ENCODE measurements at places on chromosomes 5 and 9.
A peak's percentile ranks its signal among the peaks of the same experiment; 100 is the strongest.

- no peak for DNase-seq
These were observed 281.1 kb downstream of the FER start for GRCh38 chr5:109028608-109029299.

DNA sequence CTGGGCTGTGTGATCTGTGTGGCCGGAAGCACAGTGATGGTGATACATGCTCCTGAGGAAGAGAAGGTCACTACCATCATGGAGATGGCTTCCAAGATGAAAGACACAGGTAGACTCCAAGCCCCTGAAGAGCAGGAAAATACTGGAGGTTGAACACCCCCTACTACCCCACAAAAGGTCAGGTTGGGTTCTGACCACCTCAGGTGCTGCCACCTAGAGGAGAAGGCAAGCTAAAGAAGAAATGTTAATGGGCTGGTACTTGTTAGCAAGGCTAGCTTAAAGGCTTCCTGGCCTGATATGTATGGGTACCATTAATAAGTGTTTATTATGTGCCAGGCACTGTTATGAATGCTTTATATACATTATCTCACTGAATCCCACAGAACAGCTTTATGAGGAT is 11.7 kb downstream of the NIPAL4 start:
- no peak for DNase-seq

DNA sequence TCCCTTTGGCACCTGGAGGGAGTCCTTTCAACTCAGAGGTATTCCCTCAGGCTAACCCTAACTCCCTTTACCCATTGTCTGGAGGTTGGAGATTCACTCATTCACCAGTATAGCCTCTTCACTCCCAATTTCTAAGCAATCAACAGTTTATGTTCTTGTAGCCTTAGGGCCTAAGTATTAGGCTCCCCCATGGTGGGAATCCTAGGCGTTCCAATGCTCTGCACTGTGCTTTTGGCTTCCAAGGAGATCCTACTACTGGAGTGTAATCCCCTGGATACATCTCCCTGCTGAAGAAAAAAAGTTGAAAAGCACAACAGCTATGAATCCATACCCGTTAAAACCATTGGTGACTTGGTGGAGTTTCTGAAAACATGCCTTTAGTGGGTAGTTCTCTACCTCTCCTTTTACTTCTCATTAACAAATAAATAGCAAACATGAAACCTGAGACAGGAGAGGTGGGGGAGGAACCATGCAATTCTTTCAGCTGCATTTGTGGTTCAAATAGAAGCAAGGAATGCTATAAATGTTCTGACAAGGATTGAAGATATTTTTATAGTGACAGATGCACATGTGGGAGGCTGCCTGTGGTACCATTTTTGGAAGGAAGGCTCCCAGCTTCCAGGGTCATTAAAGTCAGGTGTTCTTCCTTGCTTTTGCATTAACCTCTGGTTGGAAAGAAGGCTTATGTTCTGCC is 397.1 kb downstream of the DMAC1 start:
- no peak for DNase-seq

GRCh38 chr5:68086857-68087256 is 128.7 kb upstream of the PIK3R1 start:
- no peak for DNase-seq

GRCh38 chr5:493119-493701 is 31.0 kb downstream of the SLC9A3 start:
- DNase-seq, result no peak

DNA sequence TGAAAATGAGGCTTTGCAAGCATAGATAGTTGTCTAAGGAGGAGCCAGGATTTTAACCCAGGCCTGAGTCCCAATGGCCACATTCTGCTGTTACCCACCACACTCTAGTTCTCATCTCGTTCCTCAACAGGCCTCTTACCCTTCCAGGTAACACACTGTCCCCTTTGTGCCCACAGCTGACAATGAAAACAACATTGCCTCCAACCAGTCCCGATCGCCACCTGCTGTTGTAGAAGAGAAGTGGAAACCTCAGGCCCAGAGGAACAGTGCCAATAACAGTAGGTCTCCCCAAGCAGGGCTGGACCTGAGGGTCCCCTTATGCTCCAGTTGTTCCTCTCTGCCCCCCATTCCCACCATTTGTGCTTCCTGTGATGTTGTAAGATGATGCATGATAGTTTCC is 30.4 kb downstream of the AMBP start:
- no peak for DNase-seq

DNA sequence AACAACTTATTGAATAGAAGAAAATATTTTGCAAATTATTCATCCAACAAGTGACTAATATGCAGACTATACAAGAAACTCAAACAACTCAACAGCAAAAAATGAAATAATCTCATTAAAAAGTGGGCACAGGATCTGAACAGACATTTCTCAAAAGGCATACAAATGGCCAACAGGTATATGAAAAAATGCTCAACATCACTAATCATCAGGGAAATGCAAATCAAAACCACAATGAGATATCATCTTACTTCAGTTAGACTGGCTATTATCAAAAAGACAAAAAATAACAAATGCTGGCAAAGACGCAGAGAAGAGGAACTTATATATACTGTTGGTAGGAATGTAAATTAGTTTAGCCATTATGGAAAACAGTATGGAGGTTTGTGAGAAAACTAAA is 1.8 kb upstream of the AMACR start:
- no peak for DNase-seq

DNA sequence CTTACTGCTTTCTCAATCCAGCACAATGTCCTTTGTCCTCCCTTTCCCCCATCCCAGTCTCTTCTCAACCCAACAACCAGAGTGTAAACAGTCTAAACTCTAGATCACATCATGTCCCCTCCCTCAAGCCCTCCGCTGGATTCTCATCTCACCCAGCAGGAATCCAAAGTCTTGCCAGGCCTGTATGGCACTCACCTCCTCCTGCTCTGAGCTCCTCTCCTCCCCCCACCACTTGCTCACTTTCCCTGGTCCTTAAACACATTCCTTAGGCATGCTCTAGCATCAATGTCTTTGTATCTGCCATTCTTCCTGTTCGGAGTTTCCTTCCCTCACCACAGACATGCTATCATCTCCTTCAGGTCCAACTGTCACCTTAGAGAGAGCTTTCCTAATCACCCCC is 78.8 kb downstream of the NIPSNAP3B start:
- no peak for DNase-seq

DNA sequence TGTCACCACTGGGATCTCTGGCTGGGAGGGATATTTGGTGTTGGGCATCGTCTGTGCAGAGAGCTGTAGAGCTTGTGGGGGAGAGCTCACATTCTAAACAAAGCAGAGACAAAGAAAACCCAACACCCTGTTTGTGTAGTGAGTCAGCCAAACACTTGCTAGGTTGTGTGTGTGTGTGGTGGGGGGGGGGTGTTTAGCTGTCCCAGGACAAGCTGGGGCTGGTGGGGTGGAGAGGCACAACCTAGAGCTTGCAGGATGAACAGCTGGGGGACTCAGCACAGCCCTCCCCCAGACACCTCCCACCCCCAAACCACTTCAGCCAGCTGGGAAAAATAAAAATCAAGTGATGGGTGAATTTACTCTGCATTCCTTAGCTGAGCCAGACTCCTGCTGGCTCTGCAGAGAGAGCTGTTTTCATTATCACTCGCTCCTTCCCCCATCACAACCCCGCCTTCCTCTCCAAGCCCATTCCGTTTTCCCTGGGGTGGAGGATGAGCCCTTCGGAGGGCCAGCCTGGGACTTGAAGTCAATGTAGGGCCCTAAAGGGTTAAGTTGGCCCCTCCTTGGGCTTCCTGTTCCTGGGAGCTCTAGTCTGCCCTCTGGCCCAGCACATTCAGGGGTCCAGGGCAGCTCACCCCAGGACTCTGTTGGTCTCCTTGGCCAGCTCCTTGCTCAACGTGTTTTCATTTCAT is 2.6 kb downstream of the OLFML2A start:
- no peak for DNase-seq

DNA sequence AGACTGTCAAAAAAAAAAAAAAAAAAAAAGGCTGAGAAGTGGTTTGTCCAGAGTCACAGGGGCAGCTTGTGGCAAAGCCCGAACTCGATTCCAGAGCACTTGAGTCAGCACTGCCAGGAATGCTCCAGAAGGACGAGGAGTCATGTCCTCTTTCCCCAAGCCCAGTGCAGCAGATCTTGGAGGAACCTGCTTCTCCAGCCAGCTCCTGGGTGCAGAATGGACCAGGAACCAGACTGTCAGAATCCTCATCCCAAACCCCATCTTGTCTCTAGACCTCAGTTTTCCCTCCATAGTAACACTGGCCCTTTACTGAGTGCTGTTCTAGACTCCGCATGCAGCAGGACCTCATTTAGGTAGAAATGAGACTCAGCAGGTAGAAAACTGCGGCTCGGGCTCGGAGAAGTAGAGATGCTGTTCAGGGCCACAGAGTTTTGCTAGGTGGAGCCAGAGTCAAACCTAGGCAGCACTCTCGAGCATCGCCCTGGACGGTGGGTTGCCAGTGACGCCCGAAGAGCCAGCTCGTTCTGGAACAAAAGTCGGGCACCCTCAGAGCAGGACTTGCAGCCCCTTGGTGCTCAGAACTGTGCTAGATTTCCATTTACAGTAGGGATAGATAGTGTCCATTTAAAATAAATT is 15.4 kb downstream of the CD74 start:
- DNase-seq, result peak; percentile 37

DNA sequence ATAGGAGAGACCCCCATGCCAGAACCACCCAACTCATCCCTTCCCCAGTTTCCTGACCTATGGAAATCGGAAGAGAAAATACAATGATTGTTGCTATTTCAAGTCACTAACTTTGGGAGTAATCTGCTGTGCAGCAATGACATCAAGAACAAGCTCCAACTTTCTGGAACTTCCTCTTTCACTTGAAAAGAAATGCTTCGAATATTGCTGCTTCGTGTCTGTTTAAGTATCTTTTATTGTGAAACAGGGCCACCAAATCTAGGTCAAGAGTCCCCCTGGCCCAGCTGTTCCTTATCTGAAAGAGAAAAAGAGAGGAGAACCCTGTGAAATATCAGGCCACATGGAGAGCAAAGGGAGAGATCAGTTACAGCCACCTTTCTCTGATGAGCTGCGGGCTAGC is 59.4 kb upstream of the DNAH5 start:
- DNase-seq, result no peak

DNA sequence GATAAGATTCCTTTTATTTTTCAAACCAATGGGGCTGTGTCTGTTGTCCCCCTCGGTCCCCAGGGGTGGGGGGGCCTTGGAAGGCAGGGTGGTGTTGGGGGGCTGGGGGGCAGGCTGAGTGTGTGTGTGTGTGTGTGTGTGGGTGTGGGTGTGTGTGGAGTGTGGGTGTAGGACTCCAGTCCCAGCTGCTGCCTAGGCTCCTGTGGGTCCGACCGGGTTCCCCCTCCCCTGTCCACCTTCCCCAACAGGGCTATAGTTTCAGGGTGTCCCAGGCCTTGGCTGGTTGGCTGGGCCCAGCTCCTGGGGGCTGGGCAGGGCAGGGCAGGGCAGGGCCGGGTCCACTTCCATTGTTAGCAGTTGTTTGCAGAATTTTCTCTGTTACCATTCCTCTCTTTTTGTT is 2.1 kb upstream of the NFX1 start:
- no peak for DNase-seq
